ENCODE measurements at places on chromosomes 5 and 9.

DNA sequence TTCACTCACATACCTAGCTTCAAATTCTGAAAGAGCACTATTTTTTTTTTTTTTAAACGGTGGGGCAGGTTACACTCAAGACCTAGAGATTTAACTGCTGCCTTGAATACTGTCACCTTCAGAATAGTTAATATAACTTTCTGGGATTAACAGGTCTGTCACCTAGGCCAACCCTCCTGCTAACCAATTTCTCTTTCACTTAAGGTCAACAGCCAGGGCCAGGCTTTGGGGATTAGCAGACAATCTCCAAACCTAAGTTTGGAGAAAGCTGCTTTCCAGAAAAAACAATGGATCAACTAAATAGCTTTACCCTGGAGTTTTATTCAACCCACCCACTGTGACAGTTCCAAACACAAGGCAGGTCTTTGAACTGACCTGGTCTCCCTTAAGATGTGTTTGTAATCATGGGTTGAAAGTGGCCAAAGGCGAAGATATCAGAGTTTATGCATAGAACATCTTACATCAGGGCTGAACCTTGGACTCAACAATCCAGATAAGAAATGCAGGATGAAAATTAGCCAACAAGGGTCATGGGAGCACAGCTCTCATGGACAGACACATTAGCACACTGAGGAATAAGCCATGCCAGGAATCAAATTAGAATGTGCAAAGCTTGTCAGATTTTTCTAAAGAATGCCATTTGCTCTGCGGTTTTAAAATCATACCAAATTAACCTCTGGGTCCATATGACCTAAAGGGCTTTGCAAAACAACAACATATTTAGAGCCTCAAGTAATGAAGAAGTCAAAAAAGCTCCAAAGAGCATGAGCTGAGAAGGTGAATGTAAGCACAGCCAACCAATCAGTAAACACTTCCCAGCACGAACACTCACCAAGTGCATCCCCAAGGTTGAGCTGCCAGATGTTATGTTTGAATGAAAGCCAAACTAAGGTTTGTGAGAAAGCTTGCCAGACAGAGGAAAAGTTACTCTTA is 538.5 kb upstream of the DMAC1 start:
- no peak for DNase-seq

DNA sequence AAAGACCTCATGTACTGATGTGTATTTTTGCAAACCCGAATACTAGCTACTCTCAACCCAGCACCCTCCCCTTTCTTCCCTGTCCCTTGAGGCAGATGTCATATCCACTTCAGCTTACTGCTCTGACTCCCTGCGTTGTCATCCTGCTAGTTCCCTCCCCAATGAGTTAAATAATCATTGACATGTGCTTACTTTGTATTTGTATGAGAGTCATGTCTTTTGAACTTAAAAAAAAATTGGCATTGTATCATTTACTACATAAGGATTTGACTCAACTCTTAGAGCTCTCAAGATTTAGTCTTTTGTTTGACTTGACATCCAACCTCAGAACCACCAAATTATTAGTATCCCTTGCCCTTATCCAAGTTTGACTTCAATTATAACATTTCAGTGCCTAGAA is 219.7 kb upstream of the TUT7 start:
- DNase-seq: no peak

DNA sequence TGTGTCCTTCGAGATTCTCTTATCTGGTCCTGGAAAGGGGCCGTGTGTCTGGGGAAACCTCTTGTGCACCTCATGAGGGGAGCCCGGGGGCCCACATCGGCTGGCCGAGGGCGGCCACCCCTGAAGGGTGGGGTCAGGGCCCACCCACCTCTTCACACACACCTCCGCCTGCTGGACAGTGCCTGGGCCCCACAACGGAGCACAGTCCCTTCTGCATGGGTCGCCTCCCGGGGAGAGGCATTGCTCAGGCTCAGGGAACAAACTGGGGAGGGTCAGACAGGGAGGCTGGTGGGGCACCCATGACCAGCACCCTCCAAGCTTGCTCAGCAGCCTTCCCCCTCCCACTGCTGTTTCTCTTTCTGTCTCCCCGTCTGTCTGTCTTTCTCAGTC is 1.3 kb upstream of the LRRC14B start:
- no peak for DNase-seq

- DNase-seq: no peak
Observed at GRCh38 chr9:120915854-120916470, 10.6 kb downstream of the TRAF1 start.
